ENCODE measurements at places on chromosomes 2 and 18. TPM values are rescaled to one million over a fixed set of nuclear protein-coding genes. Genes with fewer than 3 reads are reported as not detected.

- DNase-seq: no peak
These were observed 171.6 kb downstream of the IKZF2 start for GRCh38 chr2:212979799-212980198.

- no peak for DNase-seq
These were observed 38.9 kb upstream of the YES1 start for GRCh38 chr18:850960-851359.

Gene PLGLB1
- 0.89 TPM for total RNA-seq

DNA sequence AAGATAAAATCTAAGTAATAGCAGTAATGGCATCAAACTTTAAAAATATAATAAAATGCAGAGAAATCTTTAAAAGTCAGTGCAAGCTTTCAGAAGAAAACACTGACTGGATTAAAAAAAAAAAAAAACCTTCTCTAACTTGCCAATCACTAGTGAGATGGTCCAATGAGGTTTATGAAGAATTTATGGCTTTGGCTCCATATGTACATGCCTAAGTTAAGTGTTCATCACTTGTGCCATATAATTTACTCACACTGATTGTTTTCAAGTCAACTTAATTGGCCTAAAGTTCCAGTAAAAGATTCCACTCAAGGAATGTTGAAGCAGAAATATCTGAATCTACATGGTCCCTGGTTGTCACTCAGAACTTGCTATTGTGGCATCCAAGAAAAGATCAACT is 40.7 kb upstream of the RAB27B start:
- DNase-seq: no peak

Gene GYPC
- 43.6 TPM for total RNA-seq

- DNase-seq: peak; percentile 28
These were observed 99.5 kb upstream of the MAP3K20 start for GRCh38 chr2:172976116-172976515.

Gene KCNJ13
- total RNA-seq: not detected

Gene PCARE
- total RNA-seq: 2.9 TPM

Gene ANKRD53
- total RNA-seq: not detected

- no peak for DNase-seq
These were observed 27.2 kb upstream of the COBLL1 start for GRCh38 chr2:164868563-164869419.

- DNase-seq: no peak
These were observed 155.7 kb downstream of the DYM start for GRCh38 chr18:49304751-49305150.

GRCh38 chr2:14587119-14587518 is 45.4 kb upstream of the LRATD1 start:
- DNase-seq: no peak

Gene CMPK2
- total RNA-seq: 2.9 TPM

DNA sequence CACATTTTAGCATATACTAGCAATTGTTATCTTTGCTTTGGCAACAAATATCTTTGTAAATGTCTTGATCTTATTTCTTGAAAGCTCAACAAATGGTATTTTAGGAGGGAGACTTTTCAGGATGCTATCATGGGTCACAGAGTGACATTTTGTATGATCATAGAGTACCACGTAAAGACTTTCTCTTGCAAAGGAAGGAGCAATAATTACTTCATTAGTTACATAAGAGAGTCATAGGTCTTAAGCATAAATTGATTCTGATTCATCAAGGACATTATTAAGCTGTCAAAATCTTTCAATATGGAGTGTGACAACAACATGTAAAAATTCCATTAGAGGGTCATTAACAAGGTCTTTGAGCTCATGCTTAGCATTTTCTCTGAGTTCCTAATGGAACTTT is 339.6 kb downstream of the NUP35 start:
- no peak for DNase-seq

Gene XIRP2
- not detected for total RNA-seq

GRCh38 chr18:8801263-8801901 is 96.0 kb downstream of the MTCL1 start:
- no peak for DNase-seq

Gene IL37
- total RNA-seq: not detected

DNA sequence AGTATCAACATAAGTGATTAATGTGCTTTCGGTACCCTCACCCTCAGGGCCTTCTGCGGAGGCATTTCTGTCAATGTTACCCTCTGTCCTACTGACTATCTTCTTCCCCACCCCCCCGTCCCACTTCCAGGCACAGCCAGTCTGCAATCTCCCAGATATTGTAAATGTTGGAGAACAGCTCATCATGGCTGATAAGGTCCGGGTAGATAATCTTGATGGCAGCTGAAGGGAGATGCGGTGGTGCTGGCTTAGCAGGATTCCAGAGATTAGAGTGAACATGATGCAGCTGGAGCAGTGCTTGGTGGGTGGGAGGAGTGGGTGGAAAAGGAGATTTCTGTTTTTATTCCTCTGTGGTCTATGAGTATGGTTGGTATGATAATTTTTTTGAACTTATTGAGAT is 15.5 kb downstream of the GTF2A1L start:
- DNase-seq: no peak

Gene CFAP65
- not detected for total RNA-seq

DNA sequence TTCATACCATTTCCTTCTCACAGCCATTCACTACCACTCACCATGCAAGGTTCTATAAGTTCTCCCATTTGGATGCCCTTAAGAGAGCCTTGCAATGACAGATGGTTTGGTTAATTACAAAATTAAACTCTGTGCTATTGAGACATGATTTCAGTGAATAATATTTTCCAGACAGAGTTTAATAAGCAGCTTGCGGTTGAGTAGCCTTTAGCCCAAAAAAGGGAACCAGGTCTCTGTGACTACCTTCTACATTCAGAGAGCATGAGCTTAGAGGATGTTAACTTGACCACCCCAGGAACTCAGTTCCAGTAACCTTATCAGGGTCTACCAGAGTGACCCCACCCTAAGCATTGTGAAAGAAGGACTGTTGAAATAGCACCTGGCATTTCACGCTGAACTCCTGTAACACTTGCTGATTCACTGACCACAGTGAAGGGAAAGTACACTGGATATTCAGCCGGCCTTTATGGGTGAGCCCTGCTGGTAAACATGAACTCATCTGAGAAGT is 1173.1 kb upstream of the ZEB2 start:
- peak; percentile 78 for DNase-seq

Gene TMEM200C
- not detected for total RNA-seq

GRCh38 chr2:148965623-148966437 is 72.7 kb upstream of the LYPD6B start:
- DNase-seq: no peak

Gene CD8B
- not detected for total RNA-seq

- DNase-seq: no peak
These were observed 37.0 kb downstream of the PPP4R1 start for GRCh38 chr18:9577361-9577760.

Gene FER1L5
- not detected for total RNA-seq

DNA sequence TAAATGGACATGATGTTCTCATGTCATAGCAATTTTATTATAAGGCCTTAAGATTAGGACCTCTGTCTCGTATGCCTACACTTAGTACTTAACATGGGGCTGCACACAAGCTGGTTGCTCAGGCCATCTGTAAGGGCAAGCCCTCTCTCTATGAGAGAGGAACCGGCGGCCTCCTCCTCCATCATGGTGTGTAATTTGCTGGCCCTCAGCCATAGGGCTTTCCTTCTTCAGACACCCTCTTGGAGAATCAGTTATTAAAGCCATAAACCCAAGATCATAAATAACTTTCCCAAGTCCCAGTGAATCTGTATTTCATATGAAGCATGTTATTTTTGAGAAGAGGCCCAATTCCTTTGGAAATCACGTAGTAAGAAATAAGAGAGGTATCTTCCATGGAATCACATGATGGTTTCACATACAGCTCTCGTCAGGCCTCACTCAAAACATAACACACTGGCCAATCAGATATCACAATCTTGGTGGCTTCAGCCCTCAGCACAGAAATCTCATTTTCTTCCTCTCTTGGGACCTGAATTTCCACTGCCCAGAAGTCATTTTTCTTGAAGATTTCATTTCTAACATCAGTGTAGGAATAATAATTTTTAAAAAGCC is 92.6 kb downstream of the RDH14 start:
- DNase-seq: no peak

Gene NCKAP5
- not detected for total RNA-seq

- no peak for DNase-seq
These were observed 397.7 kb downstream of the TRIB2 start for GRCh38 chr2:13114391-13114790.

DNA sequence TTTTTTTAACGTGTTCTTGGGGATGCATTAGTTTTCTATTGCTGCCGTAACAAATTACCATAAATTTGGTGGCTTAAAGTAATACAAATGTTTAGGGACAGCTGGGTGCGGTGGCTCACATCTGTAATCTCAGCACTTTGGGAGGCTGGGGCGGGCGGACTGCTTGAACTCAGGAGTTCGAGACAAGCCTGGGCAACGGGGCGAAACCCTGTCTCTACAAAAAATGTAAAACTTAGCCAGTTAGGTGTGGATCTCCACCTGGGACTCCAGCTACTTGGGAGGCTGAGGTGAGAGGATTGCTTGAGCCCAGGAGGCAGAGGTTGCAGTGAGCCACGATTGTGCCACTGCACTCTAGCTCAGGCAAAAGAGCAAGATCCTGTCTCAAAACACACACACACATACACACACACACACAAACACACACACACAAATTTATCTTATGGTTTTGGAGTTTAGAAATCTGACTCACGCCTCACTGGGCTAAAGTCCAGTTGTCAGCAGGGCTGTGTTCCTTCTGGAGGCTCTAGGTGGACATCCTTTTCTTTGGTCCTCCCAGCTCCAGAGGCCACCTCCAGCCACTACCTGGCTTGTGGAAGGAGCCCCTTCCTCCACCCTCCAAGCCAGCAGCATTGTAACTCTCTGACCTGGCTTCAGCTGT is 76.1 kb downstream of the SEPTIN10 start:
- DNase-seq: no peak

Gene PFN4
- not detected for total RNA-seq

Gene ROCK1
- 150 TPM for total RNA-seq

Gene SCTR
- total RNA-seq: not detected

Gene AMER3
- 0.55 TPM for total RNA-seq

Gene ANO7
- 61.3 TPM for total RNA-seq

- DNase-seq: no peak
These were observed 85.6 kb downstream of the MARCHF4 start for GRCh38 chr2:216286616-216287231.

- DNase-seq: no peak
These were observed 43.5 kb upstream of the FAHD2A start for GRCh38 chr2:95359031-95359430.

- no peak for DNase-seq
These were observed 531.9 kb downstream of the PARD3B start for GRCh38 chr2:205077159-205077558.

DNA sequence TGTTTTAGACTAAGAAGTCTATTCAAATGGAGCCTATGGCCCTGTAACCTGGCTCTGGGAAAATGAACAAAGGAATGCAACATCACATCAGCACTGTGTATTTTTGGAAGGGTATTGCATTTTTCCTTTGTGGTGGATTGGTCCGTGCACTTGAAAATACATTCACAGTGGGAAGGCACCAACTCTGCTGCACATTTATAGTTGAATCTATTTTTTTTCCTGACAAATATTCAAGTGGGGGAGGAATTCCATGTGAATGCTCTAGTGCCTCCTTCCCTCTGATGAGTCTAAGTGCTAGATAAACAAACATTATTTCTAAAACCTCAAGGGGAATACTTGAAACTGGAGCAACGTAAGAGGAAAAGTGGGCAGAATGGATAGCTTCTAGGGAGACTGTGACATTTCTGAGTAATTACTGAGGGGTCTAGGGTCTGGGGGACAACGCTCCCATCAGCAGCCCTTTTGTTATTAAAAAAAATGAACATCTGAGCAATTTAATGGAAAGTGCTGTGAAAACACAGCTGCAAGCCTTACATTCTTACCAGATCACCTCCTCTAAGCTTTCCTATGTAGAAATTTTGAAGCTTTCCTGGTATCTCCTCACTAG is 208.2 kb downstream of the SLC8A1 start:
- DNase-seq: peak; percentile 39

DNA sequence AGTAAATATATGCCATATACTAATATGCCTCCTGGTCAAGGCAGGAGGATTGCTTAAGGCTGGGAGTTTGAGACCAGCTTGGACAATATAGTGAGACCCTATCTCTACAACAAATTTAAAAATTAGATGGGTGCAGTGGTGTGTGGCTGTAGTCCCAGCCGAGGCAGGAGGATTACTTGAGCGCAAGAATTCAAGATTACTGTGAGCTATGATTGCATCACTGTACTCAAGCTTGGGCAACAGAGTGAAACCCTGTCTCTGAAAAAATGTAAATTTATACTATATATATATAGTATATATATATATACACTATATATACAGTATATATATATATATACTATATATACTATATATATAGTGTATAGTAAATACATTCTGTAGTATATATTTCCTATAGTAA is 30.0 kb upstream of the NPC1 start:
- DNase-seq: no peak

DNA sequence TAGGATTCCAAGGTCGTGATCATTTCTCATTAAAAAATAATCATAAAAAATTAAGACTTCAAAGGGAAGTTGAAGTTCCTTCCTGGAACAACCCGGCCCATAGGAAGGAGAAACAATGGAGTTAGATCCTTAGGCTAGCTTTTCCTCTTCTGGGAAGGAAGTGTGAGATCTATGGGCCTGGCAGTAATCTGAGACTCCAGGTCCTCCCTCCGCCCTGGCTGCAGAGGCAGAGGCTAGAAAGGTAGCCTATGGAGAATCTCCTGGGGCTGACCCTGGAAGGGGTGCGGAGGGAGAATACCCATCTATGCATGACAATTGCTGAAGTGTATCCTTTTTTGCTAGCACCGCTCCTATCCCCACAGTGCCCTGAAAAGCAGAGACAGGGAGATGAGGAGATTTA is 37.9 kb downstream of the TRIB2 start:
- no peak for DNase-seq

DNA sequence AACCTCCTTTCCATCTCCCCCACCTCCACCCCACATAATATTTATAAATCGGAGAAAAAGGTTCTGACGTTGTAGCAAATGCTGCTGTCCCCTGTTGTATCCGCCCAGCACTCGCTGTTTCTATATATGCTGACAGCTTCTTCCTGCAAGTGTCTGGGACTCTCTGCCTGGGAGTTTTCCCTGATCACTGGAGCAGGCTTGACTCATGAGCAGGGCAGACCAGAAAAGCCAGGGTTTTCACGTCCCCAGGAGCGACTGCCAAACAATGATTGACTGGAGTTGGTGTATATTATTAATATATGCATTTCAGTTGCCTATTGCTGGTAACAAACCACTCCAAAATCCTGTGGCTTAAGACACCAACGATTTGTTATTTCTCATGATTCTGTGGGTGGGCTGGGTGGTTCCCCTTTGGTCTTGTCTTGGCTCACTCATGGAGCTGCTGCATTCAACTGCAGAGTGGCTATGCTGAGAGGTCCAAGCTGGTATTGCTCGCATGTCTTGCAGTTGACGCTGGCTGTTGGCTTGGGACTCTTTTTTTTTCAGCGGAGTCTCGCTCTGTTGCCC is 21.2 kb upstream of the ASXL2 start:
- peak; percentile 21 for DNase-seq

Gene ABCG5
- total RNA-seq: not detected

Gene GRB14
- not detected for total RNA-seq

Measured in stomach (tissue), 19 donors.